ENCODE measurements at places on chromosomes 7 and 10.

DNA sequence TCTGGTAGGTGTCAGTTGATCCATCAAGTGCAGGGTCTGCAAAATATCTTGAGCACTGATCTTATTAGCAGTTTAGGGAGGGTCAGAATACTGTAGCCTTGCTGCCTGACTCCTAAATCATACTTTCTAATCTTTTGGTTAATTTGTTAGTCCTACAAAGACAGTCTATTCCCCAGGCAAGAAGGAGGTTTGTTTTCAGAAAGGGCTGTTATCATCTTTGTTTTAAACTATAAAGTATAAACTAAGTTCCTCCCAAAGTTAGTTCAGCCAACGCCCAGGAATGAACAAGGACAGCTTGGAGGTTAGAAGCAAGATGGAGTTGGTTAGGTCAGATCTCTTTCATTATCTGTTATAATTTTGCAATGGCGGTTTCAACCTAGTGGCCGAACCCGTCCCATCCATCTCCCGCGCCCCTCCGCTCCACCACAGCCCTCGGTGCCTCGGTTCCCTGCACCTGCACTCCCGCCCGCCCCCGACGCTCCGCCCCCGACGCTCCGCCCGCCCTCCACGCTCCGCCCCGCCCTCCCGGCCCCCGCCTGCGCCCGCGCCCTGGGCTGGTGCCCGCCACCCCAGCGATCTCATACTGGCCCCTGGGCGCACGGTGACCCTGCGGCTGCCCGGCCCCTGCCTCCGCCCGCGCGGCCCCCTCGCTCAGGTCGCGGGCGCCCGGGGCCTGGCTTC is at the start of gene ADCK2:
ADCK2 (plus strand) TSS at position 564 of the 681 bp plus-strand sequence. CDS start 386 bp downstream, outside the sequence.
- DNase-seq, result peak; percentile 55

GRCh38 chr10:87066865-87067264 is 27.8 kb downstream of the GLUD1 start:
- no peak for DNase-seq

GRCh38 chr10:35577926-35578617 is 27.1 kb upstream of the GJD4 start:
- no peak for DNase-seq

GRCh38 chr10:12484941-12485805 is 135.8 kb downstream of the CAMK1D start:
- no peak for DNase-seq

- DNase-seq, result no peak
Measured at GRCh38 chr10:87973635-87974034, 110.2 kb downstream of the PTEN start.

GRCh38 chr10:15859509-15859905 is 800 bp downstream of the MINDY3 start:
- DNase-seq, result no peak

DNA sequence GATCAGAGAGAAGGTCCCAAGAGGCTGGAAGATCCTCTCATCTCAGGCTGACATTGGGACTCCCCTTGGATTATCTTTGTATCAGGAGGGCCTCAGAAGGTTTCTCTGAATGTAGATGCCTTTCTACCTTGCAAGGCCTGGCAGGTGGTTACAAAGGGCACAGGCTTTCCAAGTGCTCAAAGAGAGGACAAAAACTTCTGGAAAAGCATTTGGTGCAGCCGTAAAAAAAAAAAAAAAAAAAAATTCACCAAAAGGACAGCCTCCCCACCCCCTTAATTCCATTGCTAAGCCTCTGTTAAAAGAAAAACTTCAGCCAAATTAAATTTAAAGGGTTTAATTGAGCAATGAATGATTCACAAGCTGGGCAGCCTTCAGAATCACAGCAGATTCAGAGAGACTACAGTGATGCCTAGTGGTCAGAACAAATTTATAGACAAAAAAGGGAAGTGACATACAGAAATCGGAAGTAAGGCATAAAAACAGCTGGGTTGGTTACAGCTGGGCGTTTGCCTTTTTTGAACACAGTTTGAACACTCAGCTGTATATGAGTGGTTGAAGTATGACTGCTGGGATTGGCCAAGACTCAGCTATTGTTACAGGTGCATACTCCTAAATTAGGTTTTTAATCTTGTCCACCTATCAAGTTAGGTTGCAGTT is 42.5 kb upstream of the LRGUK start:
- no peak for DNase-seq

DNA sequence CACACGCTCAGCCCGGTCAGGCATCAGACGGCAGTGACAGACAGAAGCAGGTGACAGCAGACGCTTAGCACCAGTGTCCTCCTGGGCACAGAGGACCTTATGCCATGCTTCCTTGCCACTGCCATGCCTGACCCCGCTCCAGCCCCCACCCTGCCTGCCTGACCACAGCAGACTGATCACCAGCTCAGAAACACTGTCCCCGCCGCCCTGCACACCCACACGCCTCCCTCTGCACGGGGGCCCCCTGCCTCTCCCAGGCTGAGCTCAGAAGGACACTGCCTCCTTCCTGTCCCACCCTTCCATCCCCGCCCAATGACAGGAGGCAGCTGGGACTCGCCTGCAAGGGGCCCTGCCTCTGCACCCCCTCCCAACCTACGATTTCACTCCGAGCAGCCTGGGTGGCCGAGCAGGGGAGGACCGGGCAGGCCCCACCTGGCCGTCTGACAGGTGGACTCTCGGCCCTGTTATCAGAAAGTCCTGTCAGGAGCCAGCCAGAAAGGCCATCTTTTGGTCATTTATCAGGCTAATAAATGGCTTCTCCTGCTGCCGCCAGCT is 183.4 kb downstream of the ELFN1 start:
- DNase-seq, result no peak

GRCh38 chr10:70753026-70753663 is 32.0 kb downstream of the TBATA start:
- DNase-seq, result no peak

GRCh38 chr10:78750418-78750817 is 318.3 kb upstream of the ZMIZ1 start:
- no peak for DNase-seq

DNA sequence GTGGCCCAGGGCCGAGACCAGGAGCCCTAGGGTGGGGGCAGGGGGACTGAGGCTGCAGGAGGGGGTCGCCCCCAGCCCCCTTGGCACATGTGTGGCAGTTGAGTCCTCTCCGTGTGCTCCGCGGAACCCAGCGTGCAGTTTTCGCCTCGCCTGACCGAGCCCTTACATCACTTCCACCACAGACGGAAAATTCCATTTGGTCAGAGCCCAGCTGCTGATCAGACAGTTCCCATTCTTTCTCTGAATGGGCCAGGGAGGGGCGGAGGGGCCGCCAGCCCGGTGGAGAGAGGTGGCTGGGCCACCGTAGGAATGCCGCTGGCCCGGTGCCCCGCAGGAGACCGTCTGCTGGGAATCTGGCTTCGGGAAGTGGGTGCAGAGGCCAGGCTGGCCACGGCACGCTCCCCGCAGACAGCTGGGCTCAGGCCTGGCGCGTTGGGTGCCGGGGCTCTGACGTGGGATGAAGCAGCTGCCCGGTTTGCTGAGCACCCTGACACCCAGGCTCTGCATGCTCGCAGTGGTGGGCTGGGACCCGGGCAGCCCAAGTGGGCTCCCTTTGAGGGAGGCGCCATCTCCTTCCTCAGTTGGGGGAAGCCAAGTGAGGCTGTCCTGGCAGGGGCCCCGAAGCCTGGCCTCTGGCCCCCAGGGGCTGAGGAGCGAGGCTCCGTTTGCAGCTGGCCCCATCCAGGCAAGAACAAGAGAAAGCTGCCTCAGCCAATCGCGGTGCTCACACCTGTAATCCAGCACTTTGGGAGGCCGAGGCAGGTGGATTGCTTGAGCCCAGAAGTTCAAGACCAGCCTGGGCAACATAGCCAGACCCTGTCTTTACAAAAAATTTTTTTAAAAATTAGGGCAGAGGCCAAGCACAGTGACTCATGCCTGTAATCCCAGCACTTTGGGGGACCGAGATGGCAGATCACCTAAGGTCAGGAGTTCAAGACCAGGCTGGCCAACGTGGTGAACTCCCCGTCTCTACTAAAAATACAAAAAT is 9.9 kb downstream of the TTYH3 start:
- no peak for DNase-seq

- no peak for DNase-seq
Measured at GRCh38 chr10:93917821-93918220, 24.0 kb downstream of the SLC35G1 start.

DNA sequence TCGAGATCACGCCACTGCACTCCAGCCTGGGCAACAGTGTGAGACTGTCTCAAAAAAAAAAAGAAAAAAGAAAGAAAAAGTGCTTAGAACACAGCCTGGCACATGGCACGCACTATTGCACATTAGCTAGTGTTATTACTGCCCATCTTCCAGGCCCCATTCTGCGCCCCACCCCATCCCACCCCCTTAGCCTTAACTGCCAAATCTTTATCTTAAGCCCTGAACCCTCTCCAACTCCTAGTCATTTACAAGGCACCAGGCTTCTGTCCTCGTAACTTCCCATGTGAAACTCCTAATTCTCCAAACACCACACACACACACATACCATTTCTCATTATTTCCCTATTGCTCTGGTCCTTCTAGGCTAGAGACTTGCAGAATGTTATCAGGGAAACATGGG is 4.8 kb downstream of the FRAT2 start:
- DNase-seq, result no peak

- no peak for DNase-seq
Measured at GRCh38 chr7:2821161-2821841, 22.8 kb downstream of the GNA12 start.

- DNase-seq, result no peak
Measured at GRCh38 chr7:156497776-156498509, 142.6 kb upstream of the RNF32 start.

- DNase-seq, result no peak
Measured at GRCh38 chr7:126495001-126495400, 757.7 kb downstream of the GRM8 start.

DNA sequence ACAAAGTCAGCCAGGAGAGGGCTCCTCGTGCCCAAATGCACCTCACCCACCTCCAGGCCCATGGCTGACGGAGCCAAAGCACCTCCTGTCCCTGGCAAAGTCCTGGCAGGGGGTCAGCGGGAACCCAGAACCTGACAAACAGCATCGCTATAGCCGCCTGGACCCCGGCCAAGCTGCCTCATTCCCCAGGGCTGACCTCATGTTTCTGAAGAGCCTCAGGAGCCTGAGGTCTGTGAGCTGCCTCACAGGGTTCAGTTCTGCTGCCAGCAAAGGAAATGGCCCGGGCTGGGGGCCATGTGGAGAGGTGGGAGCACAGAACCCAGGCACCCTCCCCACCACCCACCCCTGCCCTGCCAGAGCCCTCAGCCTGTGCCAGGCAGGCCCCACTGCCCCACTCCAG is 4.2 kb upstream of the NANOS1 start:
- no peak for DNase-seq

GRCh38 chr10:224571-224970 is 89.3 kb downstream of the ZMYND11 start:
- no peak for DNase-seq

- DNase-seq, result no peak
Measured at GRCh38 chr10:123134915-123135414, 805 bp upstream of the HMX3 start.

DNA sequence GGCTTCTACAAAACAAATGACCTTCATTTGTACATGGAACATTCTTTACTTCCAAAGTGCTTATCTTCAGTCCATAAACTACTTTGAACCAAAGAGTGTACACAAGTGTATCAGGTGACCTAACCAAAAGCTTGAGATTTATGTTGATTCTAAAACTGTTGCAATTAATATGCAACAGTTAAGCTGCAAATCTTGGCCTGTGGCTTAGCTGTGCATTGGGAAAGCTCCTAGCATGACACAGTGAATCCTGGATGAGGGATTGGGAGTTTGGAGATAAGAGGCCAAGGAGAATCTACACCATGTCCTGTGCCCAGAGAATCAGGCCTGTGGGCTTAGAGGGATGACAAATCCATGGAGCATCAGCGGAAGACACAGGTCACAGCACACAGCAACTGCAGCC is 105.2 kb upstream of the GSDME start:
- DNase-seq, result no peak

GRCh38 chr7:35519971-35520809 is 174.7 kb downstream of the HERPUD2 start:
- peak; percentile 35 for DNase-seq

DNA sequence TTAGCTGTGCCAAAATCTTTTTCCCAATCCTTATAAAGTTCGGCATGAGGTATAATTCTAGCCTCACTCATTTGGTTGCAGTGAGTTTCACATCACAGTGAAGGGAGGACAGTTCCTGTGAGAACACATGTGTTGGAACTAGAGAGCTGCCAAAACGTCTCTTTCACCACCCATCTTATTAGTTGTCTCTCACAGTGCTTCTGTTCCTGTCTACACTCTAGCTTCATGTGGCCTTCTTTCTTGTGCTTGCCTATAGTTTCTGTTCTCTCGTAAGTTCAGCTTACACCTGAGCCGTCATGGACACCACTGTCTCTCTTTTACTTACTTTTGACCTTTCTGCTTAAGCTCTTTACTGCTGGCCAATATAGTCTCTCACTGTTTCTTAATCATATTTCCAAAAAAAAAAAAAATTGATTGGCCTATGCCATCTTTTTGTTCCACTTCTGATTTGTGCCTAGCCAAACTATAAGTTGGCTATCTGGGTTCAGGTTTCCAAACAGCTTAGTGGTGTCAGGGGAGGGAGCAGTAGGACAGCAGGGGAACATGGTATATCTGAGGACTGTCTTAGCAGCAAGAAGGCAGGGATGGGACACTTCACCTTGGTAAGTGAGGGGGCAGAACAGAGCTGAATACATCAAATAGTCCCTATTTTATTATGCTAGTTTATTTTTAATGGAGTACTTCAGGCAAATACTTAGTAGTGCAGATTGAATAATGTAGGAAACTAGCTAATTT is 38.0 kb downstream of the ZNRF2 start:
- peak; percentile 17 for DNase-seq

GRCh38 chr7:50436133-50436806 is 13.9 kb downstream of the FIGNL1 start:
- no peak for DNase-seq

GRCh38 chr7:29146888-29147609 is 712 bp upstream of the CPVL start:
- no peak for DNase-seq

- DNase-seq, result no peak
Measured at GRCh38 chr7:153638821-153639435, 413.3 kb upstream of the DPP6 start.

GRCh38 chr10:33345236-33345635 is 10.8 kb upstream of the NRP1 start:
- DNase-seq, result no peak

DNA sequence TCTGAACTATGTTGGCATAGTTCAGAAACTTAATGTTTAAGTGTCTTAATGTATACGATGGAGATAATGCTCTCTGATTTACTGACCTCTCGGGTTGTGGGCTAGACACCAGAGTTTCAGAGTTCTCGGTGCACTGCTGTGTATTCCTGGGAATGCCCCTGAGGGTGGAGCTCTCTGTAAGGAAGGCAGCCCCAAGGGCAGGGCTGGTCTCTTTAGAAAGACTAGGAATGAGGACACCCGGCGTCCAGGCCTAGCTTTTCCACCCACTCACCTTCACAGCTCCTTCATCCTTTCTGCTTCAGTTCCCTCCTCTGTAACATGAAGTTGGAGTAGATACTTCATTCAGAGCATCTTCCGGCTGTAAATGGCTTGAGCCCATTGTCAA is 536.6 kb upstream of the GALNT17 start:
- no peak for DNase-seq

Data from T-helper 2 cell treated with Interferon-gamma antibody and Interleukin-4, amounts not matched to agents 5 μg/mL and 100 μg/mL, for 36 hours (primary cell).